ENCODE measurements at places on chromosomes 7 and 10.

DNA sequence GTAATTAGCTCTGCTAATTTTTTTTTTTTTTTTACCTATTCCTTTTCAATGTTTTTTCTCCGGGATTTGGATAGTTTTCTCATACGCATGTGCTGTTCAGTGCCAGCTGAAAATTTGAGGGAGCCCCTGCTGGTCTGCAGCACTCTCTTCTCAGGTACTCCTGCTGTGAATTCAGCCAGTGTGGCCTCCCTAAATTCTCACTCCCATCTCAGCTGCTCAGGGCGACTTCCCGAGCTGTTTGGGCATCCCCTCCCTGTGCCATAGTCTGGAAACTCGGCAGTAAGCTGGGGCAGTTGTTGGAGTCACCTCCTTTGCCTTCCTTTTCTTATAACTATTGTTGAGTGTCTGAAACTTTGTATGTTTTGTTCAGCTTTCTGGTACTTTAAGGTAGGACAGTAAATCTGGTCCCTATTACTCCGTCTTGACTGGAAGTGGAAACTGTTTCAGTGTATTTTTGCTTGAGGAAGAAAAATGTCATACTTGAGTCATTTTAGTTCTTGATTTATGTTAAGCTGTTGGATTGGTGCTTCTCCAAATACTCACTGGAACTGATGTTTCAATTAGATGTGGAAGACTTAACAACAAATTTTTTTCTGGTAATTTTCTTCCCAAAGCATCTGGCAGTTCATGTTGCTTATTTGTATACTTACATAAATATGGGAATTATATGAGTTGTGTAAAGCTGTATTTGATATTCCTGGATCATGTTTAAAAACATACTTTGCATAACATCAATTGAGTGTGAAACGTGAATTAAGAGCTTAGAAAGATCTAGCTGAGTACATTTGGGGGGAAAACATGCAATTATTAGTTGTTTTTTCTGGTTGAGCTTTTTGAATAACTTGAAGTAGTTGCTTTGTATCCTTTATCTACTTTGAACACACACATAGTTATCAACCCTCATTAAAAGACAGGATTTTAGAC lies 33.7 kb downstream of the MINPP1 start:
- no peak for DNase-seq

- DNase-seq = no peak
Measured at GRCh38 chr10:17455015-17455520, 673 bp upstream of the ST8SIA6 start.

- no peak for DNase-seq
Measured at GRCh38 chr10:13346283-13347042, 1.6 kb downstream of the SEPHS1 start.

GRCh38 chr10:31304291-31304970 lies 14.6 kb upstream of the ZEB1 start:
- DNase-seq = no peak

- DNase-seq = no peak
Measured at GRCh38 chr10:32226624-32227023, 120.3 kb downstream of the EPC1 start.

- no peak for DNase-seq
Measured at GRCh38 chr7:84232646-84233045, 38.1 kb upstream of the SEMA3A start.

DNA sequence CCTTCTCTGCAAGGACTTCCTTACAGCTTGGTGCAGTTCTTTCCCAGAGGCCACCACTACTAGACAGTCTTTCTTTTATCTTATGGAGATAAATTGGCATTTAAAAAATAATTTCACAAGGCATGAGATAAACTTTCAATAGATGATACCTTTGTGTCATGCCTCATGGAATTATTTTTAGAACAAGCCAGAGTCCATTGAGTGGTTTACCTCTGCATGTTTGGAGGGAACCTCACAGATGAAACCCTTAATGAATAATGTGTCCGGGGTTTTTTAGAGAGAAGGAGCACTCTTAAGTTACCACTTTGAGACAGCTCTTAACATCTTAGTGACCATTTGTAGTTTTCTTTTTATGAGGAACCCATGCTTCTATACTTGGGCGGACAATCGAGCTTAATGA lies 17.2 kb downstream of the NODAL start:
- no peak for DNase-seq
